ENCODE measurements at places on chromosomes 4 and X. TPM values are rescaled to one million over a fixed set of nuclear protein-coding genes. Genes with fewer than 3 reads are reported as not detected.

DNA sequence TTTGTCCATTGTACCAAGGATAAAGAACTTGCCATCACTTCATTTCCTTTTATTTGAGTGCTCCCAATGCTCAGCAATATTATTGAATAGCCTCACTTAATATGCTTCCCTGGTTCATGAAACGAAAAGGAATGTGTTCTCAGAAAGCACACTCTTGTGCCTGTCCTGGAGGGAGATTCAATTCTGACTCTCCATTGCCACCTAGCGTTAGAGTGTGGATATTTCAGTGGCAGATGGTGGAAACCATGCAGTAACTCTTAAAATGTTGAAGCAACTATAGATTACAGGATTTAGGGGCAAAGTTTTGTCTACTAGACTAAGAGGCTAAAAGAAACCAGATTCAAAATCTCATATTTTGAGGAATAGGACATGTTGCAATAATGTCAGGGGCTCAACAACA, 36.0 kb downstream of the GAB3 start:
- H3K4me1 ChIP-seq, result peaks cover 27% of the 10 kb centered on the region
- H3K27ac ChIP-seq, result no peak overlapping the region
- no peaks in the 10 kb centered on the region for H3K36me3 ChIP-seq
- no peak for DNase-seq

DNA sequence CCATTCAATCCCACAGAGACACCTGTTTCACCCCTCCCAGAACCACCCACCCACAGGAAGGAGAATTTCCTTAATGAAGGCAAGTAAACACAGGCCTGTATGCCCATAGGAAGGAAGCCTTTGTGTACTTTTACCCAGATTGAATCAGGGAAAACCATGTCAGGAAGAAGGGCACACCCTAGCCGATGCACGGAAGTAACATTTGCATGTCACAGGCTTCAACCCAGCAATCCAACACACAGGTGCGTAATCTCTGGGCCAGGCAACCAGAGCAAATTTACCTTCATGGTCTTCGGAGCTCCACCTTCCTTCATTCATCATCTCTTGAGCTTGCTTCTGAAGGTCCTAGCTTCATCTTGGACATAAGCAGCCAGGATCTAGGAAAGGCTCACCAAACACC, 206.3 kb downstream of the SHROOM3 start:
- H3K4me3 ChIP-seq, result peak overlapping the region; percentile 37
- peak overlapping the region; percentile 40 for H3K27ac ChIP-seq
- H3K4me1 ChIP-seq, result peaks cover 3% of the 10 kb centered on the region
- DNase-seq, result no peak
- H3K36me3 ChIP-seq, result no peaks in the 10 kb centered on the region

DNA sequence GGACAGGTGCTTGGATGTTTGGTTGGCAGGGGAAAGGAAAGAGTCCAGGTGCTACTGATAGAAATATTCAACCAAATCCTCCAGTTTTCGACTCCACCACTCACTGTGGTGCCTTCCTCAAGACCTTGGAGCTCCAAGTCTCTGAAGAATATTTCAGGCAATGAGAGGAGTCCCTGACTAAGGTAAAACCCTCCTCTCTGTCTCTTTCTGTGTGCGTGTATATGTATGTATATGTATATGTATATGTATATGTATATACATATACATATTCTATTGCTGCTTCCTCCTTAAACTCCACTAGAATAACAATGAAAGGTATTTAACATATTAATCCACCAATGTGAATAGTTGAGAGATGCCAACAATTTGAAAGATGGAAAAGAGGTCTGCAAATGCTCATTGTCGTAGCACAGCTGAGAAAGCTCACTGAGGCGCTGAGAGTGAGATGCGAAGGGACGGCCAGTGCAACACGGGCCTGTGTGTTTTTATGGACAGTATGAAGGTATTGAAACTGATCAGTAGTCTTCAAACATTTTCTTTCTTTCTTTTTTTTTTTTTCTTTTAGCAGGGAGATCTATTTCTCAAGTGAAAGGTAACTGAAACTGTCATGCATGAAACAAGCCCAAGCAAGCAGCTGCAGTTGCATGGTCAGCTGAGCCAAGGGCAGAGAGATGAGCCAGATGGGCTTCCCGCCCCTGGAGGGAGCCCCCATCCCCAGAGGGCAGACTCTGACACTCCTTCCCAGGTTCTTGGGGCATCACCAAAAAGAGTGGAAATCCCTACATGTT, 41.1 kb upstream of the HS3ST1 start:
- peak overlapping the region; percentile 39 for H3K27ac ChIP-seq
- H3K27me3 ChIP-seq, result no peaks in the 10 kb centered on the region
- H3K4me3 ChIP-seq, result no peak overlapping the region
- H3K36me3 ChIP-seq, result no peaks in the 10 kb centered on the region
- peaks cover 10% of the 10 kb centered on the region for H3K4me1 ChIP-seq

- no peaks in the 10 kb centered on the region for H3K27me3 ChIP-seq
- no peaks in the 10 kb centered on the region for H3K36me3 ChIP-seq
- no peak for DNase-seq
- H3K4me3 ChIP-seq, result no peak overlapping the region
- H3K4me1 ChIP-seq, result no peaks in the 10 kb centered on the region
These were observed 495.4 kb downstream of the PCDH19 start for GRCh38 chrX:99914635-99915034.

- H3K27ac ChIP-seq, result peak overlapping the region; percentile 55
- no peak overlapping the region for H3K4me3 ChIP-seq
- H3K27me3 ChIP-seq, result no peaks in the 10 kb centered on the region
- H3K4me1 ChIP-seq, result peaks cover 5% of the 10 kb centered on the region
- DNase-seq, result no peak
These were observed 184.0 kb downstream of the TSPAN5 start for GRCh38 chr4:98474408-98474844.

DNA sequence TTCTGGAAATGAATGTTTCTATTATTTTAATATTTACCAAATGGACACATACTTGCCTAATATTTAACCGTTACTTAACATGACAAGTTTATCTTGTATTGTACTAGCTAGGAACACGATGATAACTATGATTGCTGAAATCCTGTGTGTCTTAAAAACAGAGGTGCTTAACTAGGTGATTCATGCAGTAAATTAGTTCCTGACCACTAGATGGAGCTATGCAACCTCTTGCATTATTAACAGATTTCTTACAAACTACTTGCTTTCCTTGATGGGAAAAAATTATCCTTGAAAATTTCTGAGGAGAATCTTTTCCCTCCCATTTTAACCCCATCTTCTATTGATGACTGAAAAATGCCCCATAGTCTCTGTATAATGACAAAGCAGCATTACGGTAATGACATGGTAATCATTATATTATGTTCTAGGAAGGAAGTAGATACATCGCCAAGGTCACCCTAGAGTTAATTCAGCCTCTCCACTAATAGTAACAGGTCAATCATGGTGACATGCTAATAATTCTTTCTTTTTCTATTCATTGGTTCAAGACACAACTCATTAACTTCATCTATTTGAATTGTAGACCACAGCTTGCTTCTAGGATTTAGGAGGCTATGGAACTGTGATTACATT, 844.2 kb downstream of the RAPGEF2 start:
- no peak for DNase-seq
- no peaks in the 10 kb centered on the region for H3K4me1 ChIP-seq
- no peaks in the 10 kb centered on the region for H3K27me3 ChIP-seq
- H3K27ac ChIP-seq, result no peak overlapping the region

GRCh38 chrX:50168241-50168687, 32.5 kb downstream of the AKAP4 start:
- H3K36me3 ChIP-seq, result no peaks in the 10 kb centered on the region
- no peak for DNase-seq
- no peaks in the 10 kb centered on the region for H3K27me3 ChIP-seq
- H3K4me3 ChIP-seq, result no peak overlapping the region

DNA sequence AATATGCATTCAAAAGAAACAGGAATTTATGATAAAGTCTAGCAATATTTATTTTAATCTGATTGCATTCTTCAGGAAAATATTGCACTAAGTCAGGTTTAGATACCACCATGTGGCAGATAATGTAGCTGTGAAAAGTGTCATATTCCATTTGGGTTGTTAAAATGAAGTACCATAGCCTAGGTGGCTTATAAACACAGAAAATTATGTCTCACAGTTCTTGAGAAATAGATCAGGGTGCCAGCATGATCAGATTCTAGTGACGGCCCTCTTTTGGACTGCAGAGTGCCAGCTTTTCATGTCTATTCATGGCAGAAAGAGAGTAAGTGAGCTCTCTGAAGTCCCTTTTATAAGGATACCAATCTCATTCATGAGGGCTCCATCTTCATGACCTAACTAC, 5.6 kb upstream of the ADGRL3 start:
- H3K4me3 ChIP-seq, result no peak overlapping the region
- no peaks in the 10 kb centered on the region for H3K4me1 ChIP-seq
- no peaks in the 10 kb centered on the region for H3K36me3 ChIP-seq
- H3K27me3 ChIP-seq, result no peaks in the 10 kb centered on the region
- no peak overlapping the region for H3K27ac ChIP-seq

- DNase-seq, result no peak
- no peak overlapping the region for H3K27ac ChIP-seq
- no peaks in the 10 kb centered on the region for H3K27me3 ChIP-seq
- H3K36me3 ChIP-seq, result no peaks in the 10 kb centered on the region
- H3K4me1 ChIP-seq, result no peaks in the 10 kb centered on the region
- no peak overlapping the region for H3K4me3 ChIP-seq
These were observed 20.7 kb downstream of the UBE2K start for GRCh38 chr4:39718366-39719323.

DNA sequence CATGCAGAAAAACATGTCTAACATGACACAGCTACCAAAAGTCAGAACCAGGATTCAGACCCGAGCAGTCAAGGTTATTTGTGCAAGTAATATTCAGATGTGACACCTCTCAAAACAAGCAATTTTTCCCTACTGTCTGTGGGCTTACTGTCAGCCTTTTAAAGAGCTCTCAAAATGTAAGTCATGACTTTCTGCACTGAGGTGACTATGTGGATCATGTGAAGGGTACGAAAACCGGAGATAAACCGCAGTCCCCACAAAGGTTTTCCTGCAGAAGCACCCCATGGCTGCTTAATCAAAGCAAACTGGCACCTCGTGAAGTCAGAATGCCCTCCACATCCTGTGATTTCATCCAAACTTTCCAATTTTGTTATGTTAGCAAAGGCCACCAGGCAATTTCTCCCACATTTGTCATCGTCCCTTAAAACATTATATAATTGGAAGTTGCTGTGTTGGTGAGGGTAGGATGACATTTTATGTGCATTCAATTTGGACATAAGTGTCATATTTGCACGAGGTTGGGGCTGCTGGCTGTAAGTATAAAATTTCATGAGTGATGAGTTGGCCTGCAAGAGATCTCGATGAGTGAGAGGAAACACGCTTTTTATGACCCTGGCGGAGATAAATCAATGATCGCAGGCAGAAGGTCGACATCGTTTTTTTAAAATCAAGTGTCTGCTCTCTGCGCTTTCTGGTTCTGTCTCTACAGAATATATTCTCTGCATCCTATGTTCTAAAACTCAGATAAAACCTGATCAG, 161.2 kb downstream of the STK32B start:
- no peaks in the 10 kb centered on the region for H3K4me1 ChIP-seq
- no peak overlapping the region for H3K27ac ChIP-seq

GRCh38 chrX:134520860-134521390, 61.0 kb downstream of the HPRT1 start:
- H3K4me3 ChIP-seq, result no peak overlapping the region
- no peaks in the 10 kb centered on the region for H3K27me3 ChIP-seq
- no peak overlapping the region for H3K27ac ChIP-seq
- no peaks in the 10 kb centered on the region for H3K4me1 ChIP-seq
- H3K36me3 ChIP-seq, result no peaks in the 10 kb centered on the region

GRCh38 chr4:113411496-113411938, 350.0 kb downstream of the CAMK2D start:
- no peaks in the 10 kb centered on the region for H3K27me3 ChIP-seq
- H3K27ac ChIP-seq, result no peak overlapping the region
- no peak overlapping the region for H3K4me3 ChIP-seq
- no peak for DNase-seq
- H3K36me3 ChIP-seq, result no peaks in the 10 kb centered on the region
- no peaks in the 10 kb centered on the region for H3K4me1 ChIP-seq

DNA sequence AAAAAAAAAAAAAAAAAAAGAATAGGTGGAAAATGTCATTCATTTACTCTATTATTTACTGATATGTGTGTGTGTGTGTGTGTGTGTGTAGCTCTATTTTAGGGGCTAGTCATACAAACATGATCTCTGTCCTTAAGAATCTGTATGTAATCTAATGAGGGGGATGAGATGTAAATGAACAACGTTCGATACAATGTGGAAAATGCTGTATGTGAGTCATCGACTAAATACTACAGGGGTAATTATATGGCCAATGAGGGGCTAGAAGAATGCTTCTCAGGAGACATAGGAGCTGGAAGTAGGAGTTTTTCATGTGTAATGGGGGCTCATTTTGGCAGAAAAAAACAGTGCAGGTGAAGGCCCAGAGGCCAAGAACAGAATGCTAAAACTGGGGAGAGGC, 41.9 kb downstream of the LEF1 start:
- H3K27me3 ChIP-seq, result no peaks in the 10 kb centered on the region
- DNase-seq, result no peak
- no peak overlapping the region for H3K4me3 ChIP-seq
- H3K27ac ChIP-seq, result no peak overlapping the region

DNA sequence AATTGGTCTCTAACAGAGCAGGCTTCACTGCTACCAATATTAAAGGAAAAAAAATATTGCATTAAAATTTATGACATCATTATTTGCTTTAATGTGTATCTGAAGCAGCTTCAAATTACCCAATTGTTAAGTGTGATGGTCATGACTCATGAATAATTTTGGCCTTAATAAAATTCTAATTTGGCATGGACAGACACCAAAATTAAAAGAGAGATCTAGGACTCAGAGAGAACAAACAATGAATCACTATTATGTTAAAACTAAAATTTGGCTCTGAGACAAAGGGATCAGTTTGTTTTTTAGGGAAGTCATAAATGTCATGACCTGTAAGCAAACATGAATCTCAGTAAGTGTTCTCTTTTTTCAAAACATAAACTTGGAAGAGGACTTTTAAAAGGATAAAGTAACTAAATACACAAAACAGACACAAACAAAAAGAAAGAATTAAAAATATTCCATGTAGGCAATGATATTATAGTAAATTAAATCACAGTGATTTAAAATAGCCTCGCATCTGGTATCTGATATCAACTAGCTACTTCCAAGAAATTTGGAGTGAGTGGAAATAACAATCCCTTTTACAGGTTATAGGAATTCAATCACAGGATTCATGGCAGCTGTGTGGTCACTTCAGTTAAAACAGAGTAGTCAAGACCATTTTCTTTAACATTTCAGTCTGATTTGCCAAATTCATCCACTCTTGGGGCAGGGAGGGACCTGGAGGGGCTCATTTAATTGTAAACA, 11.6 kb downstream of the VEGFC start:
- no peaks in the 10 kb centered on the region for H3K4me1 ChIP-seq
- no peak for DNase-seq
- no peaks in the 10 kb centered on the region for H3K27me3 ChIP-seq
- H3K36me3 ChIP-seq, result no peaks in the 10 kb centered on the region

- H3K4me3 ChIP-seq, result peak overlapping the region; percentile 5
- H3K27me3 ChIP-seq, result no peaks in the 10 kb centered on the region
- peaks cover 11% of the 10 kb centered on the region for H3K4me1 ChIP-seq
- H3K27ac ChIP-seq, result peak overlapping the region; percentile 6
These were observed 158.4 kb downstream of the CHIC2 start for GRCh38 chr4:53905941-53906377.

UNC5C gene
- total RNA-seq, result 0.95 TPM

AFF2 gene
- total RNA-seq, result 2.5 TPM

DHRSX gene
- total RNA-seq, result 6.1 TPM

Measured in esophagus squamous epithelium (tissue), 5 donors.